ENCODE measurements at places on chromosomes 13 and 19. TPM values are rescaled to one million over a fixed set of nuclear protein-coding genes. Genes with fewer than 3 reads are reported as not detected.

Gene CGB5
- not detected for total RNA-seq

GRCh38 chr19:38665950-38666662 is 18.7 kb downstream of the ACTN4 start:
- DNase-seq = no peak

DNA sequence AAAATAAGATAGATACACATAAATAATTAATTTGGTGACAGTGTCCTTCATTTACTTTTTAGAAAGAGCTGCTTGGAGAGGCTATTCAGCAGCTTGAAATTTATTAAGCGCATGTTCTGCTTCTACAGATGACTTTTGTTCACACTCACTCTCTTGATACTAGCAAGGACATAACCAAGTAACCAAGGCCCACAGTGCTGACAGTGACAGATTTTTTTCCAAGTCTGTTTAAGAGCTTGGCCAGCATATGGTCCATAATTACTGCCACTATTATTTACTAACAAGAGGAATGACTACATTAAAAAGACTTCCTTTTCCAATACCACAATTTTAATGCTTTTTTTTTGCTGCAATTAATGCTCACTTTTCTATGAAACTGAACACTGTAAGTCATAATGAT is 673.7 kb upstream of the MIR17HG start:
- DNase-seq = no peak

DNA sequence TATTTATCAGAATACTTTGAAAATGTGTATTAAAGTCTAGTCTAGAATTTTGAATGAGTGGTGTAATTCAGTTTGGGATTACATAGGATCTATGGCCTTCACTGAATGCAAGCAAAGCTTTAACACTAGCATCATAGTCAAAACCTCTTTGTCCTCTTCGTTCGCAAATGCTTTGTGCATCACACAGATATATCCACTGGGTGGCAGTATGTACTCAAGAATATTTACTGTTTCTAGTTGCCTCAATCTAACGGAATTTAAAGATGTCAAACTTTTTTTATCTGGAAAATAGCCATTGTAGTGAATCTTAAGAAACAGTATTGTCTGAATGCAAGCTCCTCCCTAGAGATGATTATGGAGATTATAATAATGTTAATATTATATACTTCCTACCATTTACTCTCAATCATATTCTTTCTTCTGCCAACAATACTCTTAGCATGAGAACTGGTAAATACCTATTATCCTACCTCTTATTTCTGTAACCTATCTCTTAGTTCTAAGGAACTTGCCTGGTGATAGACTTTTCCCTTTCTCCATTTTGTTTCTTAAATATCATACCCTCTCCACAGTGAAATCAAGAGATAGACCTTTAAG is 25.8 kb downstream of the LACC1 start:
- no peak for DNase-seq

- peak; percentile 91 for DNase-seq
Observed at GRCh38 chr19:4831304-4831978, at the start of gene TICAM1. Gene TICAM1, minus strand, starts transcription at chr19:4831712. Its CDS starts 13,335 bp downstream, at chr19:4818377.

DNA sequence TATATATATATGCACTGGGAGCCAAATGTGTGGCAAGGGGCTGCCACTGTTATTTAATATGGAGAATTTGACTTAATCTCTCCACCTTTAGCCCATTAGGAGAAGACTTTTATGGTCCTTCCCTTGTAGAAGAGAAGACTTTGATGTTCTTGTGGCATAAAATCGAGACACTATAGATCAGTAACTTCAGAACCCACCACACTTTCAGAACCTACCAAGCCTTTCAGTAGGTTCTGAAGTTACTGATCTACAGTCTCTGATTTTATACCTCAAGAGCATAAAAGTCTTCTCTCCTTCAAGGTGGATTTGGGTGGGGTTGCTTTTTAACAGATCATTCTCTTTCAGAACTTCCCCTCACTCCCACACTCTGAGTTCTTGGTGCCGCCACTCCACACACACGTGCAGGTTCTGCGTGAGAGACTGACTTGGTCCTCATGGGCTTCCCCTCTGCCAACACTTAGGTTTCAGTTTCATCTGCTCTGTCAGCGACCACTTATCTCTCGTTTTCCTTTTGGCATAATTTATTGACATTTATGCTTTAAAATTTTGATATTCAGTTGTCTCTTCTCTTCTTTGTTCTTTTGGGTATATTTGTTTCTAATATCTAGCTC is 213.4 kb upstream of the PCDH17 start:
- DNase-seq = no peak

GRCh38 chr19:38013913-38014580 is 107.0 kb downstream of the SIPA1L3 start:
- no peak for DNase-seq

DNA sequence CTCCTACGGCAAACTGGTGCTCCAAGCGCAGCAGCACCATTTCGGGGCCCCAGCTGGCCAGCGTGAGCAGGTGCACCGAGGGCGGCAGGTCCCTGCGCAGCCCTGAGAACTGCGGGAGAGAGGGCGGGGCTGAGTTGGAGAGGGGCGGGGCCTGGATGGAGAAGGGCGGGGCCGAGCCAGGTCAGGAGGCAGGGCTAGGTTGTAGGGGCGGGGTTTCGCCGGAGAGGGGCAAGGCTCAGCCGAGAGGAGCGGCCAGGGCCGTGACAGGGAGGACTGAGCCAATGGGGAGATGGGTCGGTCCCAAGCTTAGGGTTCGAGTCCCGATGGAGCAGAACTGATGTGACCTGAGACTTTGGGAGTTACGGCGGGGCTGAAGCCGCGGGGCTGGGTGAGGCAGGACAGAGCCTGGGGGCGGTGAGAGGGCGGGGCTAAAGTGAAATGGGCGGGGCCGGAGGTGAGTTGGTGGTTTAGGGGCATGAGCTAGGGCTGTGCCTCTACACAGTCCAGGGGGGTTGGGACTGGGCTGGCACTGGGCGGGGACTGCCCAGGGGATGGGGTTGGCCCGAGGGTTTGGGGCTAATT is 19.0 kb downstream of the MAN2B1 start:
- peak; percentile 58 for DNase-seq

DNA sequence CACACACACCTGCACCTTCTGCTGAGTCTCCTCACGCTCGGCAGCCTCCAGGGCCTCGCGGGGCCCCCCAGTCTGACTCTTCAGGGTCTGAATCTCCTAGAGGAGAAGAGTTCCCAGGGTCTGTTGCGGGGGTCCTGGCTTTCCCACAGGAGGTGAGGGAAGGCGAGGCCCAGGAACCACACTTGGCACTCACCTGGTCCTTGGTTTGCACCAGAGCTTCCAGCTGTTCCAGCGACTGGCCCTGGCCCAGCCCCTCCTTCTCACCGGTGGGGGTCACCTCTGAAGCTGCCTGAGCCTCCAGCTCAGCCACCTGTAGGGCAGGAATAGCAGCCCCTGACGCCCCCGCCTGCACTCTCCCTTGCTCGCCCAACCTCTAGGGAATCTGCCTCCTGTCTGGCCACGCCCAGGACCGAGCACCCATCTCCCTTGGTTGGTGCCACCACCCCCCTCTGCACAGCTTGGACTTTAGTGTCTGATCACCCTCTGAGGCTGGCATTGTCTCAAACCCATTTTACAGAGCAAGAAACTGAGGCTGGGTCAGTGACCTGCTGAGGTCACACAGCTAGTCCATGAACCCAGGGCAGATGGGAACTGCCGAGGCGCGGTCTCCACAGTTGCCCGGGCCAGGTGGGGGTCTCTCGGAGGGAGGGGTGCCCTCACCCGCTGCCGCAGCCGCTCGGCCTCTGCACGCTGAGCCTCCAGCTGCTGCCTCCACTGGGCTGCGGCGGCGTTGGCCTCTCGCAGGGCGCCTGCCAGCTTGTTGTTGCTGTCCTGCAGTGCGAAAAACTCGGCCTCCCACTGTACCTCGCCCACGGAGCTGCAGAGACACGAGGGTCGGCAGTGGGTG is 9.5 kb downstream of the HOMER3 start:
- no peak for DNase-seq

GRCh38 chr19:33887891-33888290 is 91.2 kb downstream of the KCTD15 start:
- no peak for DNase-seq

DNA sequence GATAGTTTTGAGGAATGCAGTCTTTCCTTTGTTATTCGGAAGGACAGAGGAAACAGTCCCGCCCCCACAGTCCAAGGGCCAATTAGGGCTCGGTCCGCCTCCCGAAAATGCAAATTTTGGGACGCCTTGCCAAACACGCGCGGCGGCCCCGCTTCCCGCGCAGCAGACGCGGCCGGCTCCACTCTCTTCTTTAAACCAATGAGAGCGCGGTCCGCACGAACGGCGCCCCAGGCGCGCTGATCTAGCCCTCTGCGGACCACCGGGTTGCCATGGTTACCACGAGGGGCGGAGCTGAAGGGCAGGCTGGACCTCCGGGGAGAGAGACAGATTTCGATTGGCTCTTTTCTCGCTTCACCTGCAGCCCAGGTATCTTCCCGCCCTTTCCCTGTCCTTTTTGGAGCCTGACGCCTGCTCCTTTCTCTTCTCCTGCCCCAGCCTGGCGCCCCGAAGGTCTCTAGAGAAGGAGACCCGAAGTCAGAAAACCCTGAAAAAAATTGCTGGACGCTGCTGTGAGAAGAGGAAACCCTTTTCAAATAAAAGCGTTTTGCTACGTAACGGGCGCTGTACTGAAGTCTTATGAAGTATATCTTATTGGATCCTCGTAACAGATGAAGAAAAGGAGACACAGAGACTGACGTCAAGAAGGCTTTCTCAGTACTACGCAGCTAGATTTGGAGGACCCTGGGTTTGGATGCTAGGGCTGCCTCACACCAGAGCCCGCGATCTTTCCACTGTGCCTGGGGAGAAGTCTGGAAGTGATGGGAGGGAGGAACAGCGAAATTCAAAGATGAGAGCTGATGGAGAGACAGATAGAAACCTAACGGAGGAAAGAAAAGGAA is 2.0 kb downstream of the PTH2 start:
- peak; percentile 58 for DNase-seq

GRCh38 chr19:29378126-29378525 is 147.7 kb upstream of the VSTM2B start:
- DNase-seq = peak; percentile 22
